Activated naive CD4-positive, alpha-beta T cell (primary cell): ENCODE measurements at places on chromosomes 7 and 10.

DNA sequence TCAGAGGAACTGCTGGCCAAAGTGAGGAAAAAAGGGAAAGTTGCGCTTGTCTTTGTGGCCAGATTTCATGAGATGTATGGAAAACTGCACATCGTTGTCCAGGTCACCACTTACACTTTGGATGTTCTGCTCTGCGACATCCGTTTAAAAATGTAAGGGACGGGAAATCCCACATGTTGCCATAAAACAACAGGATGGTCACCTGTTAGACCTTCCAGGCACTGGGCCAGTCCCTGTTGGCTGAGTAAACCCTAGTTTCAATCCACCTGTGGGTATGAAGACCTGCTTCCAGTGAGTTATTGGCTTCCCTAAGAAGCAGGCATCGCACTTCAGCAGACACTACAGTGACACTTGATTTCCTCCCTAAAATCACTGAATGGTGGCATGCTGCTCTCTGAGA, 2.7 kb upstream of the STAMBPL1 start:
- DNase-seq: no peak

- DNase-seq: no peak
These were observed 424.8 kb downstream of the KIF20B start for GRCh38 chr10:90126256-90126595.

DNA sequence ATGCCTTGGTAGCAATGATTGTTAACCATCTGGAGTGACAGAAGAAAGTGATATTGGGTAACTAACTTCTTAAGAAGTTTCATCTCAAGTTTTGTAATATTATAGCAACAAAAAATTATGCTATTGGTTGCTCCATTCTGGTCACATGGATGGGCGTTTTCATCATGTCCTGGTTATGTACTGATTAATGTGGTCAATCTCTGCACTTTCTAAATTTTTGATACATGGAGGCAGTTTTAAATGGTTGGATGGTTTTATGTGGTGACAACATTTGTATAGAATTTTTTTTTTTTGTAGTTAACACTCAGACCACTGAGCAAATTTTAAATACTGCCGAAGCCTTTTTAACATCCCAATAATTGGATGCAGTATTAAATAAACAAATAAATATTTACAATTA, 55.2 kb upstream of the CCAR1 start:
- no peak for DNase-seq

DNA sequence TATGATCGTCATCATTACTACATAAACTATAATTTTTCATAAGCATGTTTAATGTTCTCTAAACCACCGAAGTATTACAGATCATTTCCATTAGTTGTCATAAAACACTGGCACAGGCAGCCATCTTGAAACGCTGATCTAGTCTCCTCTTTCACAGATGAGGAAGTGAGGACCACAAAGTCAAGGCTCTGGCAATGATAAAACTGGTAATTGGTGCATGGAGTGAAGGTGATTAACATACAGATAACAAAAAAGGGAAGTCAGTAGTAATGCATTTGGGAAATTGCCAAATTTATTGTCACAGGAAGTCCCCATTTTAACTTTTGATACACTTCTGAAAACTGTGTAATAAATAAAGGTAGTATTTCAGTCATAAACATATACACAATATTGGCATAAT, 49.3 kb downstream of the FBXL13 start:
- no peak for DNase-seq

- DNase-seq: no peak
These were observed 63.4 kb upstream of the GSDME start for GRCh38 chr7:24820730-24821044.

DNA sequence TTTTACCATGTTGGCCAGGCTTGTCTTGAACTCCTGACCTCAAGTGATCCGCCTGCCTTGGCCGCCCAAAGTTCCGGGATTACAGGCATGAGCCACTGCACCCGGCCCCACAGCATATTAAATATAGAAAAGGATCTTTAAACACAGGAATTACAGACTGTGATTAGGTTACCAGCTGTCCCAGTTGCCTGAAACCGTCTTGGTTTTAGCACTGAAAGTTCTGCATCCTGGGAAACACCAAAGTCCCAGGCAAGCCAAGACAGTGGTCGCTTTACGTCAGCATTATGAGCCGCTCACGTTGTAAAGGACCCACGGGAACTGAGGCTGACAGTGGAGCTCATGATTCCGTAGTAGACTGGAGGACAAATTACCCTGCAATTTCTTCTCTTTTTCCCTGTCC, 69.0 kb upstream of the FAM180A start:
- no peak for DNase-seq

DNA sequence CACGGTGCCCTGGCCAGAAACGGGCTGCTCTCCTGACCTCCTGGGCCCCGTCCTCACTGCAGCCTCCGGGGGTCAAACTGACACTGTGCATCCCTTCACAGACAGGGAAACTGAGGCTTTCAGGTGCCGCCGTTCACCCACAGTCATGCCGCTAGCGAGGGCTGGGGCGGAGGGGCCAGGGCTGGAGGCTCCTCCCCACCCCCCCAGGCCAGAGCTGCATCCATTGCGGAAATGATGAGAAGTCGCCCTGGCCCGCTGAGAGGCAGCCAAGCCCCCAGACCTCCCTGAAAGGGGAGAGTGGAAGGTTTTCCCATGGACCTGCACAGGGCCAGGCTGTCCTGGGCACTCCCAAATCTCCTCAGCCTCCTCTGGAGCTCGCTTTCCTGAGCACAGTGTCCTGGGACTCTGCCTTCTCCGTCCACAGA, 16.5 kb upstream of the INPP5A start:
- no peak for DNase-seq

- DNase-seq: no peak
These were observed 80.7 kb downstream of the CUX1 start for GRCh38 chr7:101898106-101898505.
